ENCODE measurements at places on chromosomes 7 and 10. TPM values are rescaled to one million over a fixed set of nuclear protein-coding genes. Genes with fewer than 3 reads are reported as not detected.

SNX10 gene
- 45.0 TPM for total RNA-seq

ZNF365 gene
- total RNA-seq, result 0.93 TPM

CLRN3 gene
- total RNA-seq, result not detected

FAM13C gene
- not detected for total RNA-seq

GSTO2 gene
- total RNA-seq, result 0.93 TPM

TMEM225B gene
- total RNA-seq, result 0.55 TPM

MRLN gene
- not detected for total RNA-seq

PSD gene
- total RNA-seq, result 3.2 TPM

CACNA2D1 gene
- not detected for total RNA-seq

MKLN1 gene
- total RNA-seq, result 31.0 TPM

SORCS3 gene
- total RNA-seq, result not detected

DIP2C gene
- 0.44 TPM for total RNA-seq

CYP2C19 gene
- total RNA-seq, result not detected

PON3 gene
- total RNA-seq, result not detected

STAG3 gene
- 5.0 TPM for total RNA-seq

HNRNPA2B1 gene
- total RNA-seq, result 966 TPM

ACSL5 gene
- 53.3 TPM for total RNA-seq

PNLIPRP2 gene
- not detected for total RNA-seq

TMEM273 gene
- total RNA-seq, result 58.0 TPM

INSYN2A gene
- not detected for total RNA-seq

GDF2 gene
- not detected for total RNA-seq

FKBP6 gene
- not detected for total RNA-seq

PLXNA4 gene
- 0.02 TPM for total RNA-seq

FOXI2 gene
- total RNA-seq, result not detected

SFXN4 gene
- total RNA-seq, result 52.3 TPM

ATP6V1F gene
- total RNA-seq, result 147 TPM

CDHR1 gene
- total RNA-seq, result 1.4 TPM

SPDYE1 gene
- total RNA-seq, result not detected

RADIL gene
- total RNA-seq, result 0.04 TPM

FEZF1 gene
- not detected for total RNA-seq

SHOC2 gene
- total RNA-seq, result 57.4 TPM

POLR2J gene
- 77.4 TPM for total RNA-seq

SPDYE8 gene
- not detected for total RNA-seq

MYH16 gene
- not detected for total RNA-seq

NAMPT gene
- total RNA-seq, result 742 TPM

COL13A1 gene
- total RNA-seq, result not detected

VCL gene
- total RNA-seq, result 31.2 TPM

MMD2 gene
- total RNA-seq, result not detected

KAZALD1 gene
- 0.20 TPM for total RNA-seq
